Fibroblast of upper back skin (primary cell): ENCODE measurements at places on chromosomes 16 and 17.
A peak's percentile ranks its signal among the peaks of the same experiment; 100 is the strongest.

DNA sequence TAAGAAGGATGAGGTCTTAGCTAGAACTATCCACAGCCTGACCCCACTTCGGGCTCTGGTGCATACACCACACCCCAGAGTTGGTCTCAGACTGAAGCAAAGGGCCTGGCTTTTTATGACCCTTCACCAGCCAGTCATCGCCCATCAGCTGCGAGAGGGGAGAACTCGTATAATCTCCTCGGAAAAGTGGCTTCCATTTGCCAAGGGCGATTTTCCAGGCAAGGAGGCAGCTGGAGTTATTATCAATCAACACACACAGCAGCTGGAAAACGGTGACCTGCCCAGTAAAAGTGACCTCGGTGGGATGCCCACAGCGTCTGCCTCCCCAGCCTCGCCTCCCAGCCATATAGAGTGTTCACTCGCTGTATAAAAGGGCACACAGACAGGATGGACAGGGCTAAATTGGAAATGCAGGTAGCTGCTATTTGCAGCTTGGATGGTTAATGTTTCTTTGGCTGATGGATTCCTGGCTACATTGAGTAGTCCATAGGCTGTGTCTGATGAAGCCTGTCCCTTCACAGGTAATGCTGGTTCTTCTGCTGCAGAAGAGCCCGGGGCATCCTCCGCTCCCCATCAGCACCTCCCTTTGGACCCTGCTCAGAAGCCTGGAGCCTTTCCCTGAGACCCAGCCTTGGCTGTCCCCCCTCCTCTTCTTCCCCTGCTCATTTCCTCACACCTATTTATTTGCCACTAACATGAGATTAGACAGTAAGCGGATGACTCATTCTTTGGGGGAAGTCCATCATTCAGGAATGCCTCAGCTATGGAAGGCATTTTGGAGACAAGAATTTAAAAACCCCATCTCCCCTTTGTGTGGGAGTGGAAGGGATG is 45.7 kb downstream of the TMEM186 start:
- peak; percentile 90 for DNase-seq

DNA sequence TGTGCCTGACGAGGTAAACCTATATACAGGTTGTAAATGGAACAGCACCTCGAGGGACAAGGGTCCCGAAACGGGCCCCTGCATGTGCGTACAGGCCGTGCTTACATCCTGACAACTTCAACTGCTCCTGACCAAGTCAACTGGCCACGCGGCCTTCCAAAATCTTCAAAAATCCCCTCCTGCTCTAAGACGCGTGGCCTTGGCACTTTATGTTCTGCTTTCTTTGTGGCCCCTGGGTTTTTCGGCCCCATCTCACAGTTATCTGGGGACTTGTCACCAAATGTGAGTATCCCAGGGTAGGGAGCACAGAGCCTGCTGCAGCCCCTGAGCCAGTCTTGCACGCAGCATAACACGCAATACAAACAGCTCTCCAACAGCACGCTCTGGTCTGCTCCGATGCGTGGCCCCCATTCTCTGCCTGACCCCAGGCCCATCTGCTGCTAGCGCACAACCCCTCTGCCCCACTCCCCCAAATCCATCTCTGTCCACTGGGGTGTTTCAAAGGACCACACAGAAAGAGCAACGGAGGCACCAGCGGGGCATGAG is 659 bp downstream of the RPH3AL start:
- DNase-seq, result no peak

DNA sequence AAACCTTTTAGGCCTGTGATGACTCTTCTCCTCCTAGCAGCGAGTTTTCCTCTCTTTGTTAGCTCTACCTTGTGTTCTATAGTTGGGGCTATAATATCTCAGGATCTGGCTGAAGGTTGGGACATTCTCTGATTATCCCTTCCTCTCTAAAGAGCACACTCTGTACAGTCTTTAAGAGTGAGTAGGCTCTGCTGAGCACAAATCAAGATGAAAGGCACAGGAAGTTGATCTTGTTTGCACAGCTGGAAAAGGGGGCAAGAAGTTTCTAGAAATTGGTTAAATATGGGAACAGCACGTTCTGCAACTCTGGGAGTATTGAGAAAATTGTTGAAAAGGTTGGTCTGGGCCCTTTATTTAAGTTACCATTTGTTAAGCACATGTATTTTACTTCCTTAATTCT is 240.9 kb downstream of the CDH11 start:
- DNase-seq, result peak; percentile 34

GRCh38 chr17:38583176-38583575 is 22.6 kb downstream of the SRCIN1 start:
- DNase-seq, result no peak

GRCh38 chr17:17491031-17491471 is 5.1 kb downstream of the RASD1 start:
- no peak for DNase-seq

GRCh38 chr17:59558953-59559352 is 6.5 kb upstream of the DHX40 start:
- peak; percentile 2 for DNase-seq

DNA sequence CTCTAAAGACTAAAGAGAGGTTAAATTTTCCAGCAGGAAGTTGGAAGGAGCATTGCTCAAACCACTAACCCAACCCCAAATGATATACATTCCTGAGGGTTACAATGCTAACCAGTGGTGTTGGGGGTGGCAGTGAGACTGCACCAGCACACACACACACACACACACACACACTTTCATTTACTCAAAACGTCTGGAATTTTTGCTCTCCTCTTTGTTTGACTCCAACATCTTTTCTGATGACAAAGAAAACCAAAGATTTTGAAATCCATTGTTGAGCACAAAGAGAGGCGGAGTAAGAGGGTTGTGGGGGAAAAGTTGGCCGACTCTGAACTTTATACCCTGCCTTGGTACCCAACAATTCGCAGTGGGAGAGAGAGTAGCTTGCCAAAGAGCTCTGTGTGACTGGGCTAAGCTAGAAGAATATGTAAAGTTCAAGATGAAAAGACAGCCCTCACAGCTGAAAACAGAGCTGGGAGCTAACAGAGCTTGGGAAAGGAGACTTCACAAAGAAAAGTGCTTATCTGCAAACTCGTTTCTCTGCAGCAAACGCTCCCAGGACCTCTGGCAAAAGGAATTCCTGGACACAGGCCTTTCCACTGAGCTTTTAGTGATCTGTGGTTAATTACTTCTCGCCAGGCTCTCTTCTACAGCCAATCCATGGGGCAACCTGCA is 426.0 kb upstream of the CDH11 start:
- DNase-seq, result peak; percentile 99

- no peak for DNase-seq
Measured at GRCh38 chr17:68318103-68318991, 27.1 kb downstream of the ARSG start.

DNA sequence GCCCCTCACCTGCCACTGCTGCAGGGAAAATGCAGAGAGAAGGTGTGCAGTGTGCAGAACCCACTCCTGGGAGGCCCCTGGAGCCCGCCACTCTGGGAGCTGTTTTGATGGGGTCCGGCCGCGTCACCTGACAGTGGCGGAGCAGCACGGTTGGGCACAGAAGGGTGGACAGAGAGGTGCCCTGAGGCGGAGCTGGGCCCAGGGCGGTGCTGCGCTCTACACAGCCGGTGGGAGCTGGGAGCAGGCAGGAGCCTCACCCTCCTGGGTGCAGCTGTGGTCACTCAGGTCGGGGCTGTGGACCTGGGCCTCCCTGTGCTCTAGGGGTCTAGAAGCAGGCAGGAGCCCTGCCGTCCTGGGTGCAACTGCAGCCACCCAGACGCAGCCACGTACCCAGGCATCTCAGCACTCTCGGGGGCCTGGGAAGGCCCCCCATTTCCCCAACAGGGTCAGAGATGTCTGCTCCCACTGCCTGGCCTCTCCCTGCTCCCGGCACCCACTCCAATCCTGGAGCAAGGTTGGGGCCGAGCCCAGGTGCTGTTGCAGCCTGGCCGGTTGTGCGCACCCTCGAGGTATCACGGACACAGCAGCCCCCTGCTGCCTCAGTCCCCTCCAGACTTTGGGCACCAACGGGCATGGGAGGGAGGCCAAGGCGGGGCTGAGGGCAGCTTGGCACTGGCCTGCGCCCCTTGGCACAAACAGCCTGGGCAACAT is 304.4 kb upstream of the AXIN2 start:
- DNase-seq, result no peak

GRCh38 chr16:14017886-14018285 is 53.2 kb upstream of the MRTFB start:
- no peak for DNase-seq

- no peak for DNase-seq
Measured at GRCh38 chr17:29148257-29148789, 31.9 kb downstream of the MYO18A start.

DNA sequence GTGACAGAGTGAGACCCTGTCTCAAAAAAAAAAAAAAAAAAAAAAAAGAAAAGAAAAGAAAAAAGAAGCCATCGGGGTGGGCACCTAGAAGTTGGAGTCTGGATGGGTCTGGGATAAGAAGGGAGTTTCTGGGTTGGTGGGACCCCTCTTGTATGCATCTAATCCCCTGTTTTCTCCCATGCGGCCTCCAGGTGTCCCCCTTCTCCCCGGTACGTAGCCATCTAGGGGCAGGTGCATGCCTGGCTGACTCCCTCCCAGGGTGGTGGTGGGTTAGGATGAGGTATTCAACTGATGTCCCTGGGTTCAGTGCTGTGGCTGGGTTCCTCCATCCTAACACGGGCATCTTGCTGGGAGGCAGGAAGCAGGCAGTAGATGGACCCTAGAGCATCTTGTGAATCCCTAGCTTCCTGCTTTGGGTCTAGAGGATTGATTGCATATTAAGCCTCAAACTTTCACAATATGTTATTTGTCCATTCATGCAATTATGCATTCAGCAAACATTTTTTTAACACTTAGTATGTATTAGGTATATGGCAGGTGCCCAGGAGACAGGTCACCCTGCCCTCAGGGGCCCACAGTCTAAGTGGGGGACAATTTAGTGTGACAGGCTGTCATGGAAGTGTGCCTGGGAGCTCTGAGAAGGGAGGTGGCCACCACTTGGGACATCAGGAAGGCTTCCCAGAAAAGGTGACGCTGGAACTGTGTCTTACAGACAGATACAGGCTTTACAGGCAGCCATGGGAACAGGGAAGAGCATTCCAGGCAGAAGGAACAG is 13.1 kb downstream of the FMNL1 start:
- DNase-seq, result no peak

DNA sequence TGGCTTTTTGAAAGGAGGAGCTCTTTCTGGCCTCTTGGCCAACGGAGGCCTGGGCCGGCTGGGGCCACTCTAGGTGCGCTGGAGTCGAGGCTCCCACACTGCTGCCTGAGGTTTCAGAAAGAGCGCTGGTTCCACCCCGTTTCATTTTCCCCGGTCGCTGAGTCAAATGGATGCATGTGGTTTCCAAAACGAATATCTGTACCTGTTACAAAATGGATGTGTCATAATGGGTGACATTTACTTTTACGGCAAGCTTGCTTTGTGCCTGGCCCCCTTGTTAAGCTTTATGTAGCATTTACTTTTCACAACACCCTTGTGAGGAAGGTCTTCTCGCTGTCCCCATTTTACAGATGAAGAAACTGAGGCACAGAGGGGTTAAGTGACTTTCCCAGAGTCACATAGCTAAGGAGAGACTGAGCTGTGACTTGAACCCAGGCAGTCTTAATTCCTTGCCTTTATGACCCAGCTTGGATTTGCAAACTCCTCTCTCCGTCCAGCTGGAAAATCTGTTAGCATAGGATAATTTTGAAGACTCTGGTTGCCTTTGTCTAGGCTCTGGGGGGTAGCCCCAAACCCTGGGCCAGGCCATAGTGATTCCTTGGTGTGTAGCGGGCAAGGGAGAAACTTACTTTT is 10.6 kb downstream of the KSR1 start:
- no peak for DNase-seq

DNA sequence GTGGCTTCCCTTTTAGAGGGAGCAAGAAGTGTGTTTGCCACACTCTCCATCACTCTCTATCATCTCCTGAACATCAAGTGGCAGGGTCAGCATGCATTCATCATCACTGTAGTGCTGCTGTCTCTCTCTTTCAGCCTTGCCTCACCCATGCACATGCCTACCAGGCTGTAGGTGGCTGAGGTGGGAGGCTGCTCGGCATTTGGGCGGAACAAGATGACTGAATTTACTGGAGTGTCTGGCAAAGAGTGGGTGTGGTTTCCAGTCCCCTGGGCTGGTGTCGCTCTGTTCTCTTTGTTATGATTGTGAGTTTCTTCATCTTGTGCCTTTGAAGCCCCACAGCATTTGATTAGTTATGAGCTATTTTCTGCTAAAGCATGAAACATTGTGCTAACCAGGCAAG is 541.9 kb upstream of the EEF2KMT start:
- DNase-seq, result no peak

DNA sequence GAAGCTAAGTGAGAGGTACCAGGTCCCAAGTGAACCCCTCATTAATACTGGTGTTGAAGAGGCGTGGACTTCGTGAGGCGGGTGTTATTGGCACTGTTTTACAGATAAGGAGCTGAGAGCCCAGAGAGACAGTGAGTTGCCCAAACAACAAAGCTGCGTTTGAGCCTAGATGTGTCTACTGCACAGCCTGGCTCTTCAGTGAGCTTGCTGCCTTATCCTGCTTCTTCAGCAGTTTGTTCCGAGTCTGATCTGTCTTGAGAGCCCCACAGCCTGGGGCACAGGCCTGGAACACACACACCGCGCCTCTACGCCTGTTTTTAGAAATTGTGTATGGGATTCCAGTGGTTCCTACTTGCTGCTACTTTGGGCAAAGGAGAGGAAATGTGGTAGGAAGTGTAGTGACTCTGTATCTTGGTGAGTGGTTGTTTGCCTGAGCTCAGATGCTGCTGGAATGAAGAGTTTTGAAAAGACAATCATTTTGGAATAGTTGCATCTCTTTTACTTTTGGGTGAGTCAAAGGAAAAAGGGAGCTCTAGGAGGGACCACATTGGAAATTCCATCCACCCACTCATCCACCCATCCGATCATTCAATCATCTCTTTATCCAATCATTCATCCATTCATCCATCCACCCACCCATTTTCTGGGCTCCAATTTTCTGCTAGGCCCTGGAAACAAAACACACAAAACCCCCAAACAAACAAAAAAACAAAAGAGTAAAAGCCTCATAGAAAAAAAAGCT is 22.3 kb upstream of the PLCG2 start:
- DNase-seq, result no peak

DNA sequence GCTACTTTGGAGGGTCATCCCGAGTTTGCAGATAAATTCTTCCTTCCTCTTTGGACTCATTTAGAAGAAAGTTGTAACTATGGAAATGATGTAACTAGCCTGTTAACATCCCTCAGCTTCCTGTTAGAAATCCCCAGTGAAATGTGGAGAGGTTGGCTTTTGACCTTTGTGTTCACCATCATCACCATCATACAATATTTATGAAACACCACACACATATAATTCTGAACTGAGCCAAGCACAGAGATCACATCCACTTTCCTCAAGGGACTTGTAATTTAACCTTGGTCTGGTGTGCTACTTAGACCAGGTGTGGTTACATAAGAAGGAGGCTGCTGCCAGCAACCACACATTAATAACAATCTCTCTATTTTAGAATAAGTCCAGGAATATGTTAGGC is 2.5 kb downstream of the CAPNS2 start:
- DNase-seq, result peak; percentile 98

- no peak for DNase-seq
Measured at GRCh38 chr16:88591577-88592021, 21.4 kb downstream of the ZC3H18 start.
